ENCODE measurements at places on chromosomes 13 and 19. TPM values are rescaled to one million over a fixed set of nuclear protein-coding genes. Genes with fewer than 3 reads are reported as not detected.

Gene DIS3
- total RNA-seq = 17.7 TPM

Gene SLC17A7
- total RNA-seq = 0.46 TPM

DNA sequence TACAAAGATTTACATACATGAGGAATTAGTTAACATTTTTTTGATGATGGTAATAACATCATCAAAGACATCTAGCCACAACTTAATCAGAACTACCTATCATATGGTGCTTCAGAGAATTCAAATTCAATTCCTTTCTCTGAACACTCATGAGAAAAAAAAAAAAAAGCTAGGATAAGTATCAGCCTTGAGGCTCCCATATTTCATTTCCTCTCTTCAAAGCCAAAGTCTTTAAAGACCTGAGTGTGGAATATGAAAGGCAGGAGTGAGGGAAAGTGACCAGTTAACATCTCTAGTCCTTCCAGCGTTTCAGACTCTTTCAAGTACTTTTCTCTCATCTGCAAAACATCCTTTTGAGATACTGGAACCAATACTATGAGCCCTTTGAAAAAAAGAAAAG lies 137.5 kb downstream of the DCLK1 start:
- no peaks in the 10 kb centered on the region for H3K36me3 ChIP-seq
- H3K27me3 ChIP-seq = no peaks in the 10 kb centered on the region
- H3K27ac ChIP-seq = peak overlapping the region; percentile 87
- H3K4me1 ChIP-seq = peaks cover 26% of the 10 kb centered on the region

- no peaks in the 10 kb centered on the region for H3K27me3 ChIP-seq
- peaks cover 21% of the 10 kb centered on the region for H3K4me1 ChIP-seq
- H3K36me3 ChIP-seq = no peaks in the 10 kb centered on the region
Observed at GRCh38 chr13:30337061-30337610, 29.8 kb upstream of the KATNAL1 start.

DNA sequence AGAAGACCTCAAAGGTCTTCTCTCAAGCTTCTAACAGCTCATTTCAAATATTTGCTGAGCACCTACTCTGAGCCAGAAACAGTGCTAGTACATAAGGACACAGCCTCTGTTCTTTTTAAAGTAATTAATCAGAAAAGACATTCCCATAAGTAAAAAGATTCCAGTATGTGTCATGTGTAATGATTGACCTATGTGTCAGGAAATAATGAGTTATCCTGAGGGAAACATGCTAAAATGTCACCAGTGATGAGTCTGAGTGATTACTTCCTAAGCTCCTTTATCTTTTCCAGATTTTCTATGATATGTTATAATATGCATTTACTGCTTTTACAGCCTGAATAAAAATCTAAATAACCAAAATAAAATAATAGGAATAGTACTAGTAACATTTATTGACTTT lies 107.6 kb downstream of the SLC25A15 start:
- no peak overlapping the region for H3K4me3 ChIP-seq
- H3K4me1 ChIP-seq = peaks cover 7% of the 10 kb centered on the region
- no peak overlapping the region for H3K27ac ChIP-seq
- no peaks in the 10 kb centered on the region for H3K27me3 ChIP-seq
- no peaks in the 10 kb centered on the region for H3K36me3 ChIP-seq

GRCh38 chr19:13946414-13946813 lies 5.9 kb upstream of the DCAF15 start:
- no peak overlapping the region for H3K27ac ChIP-seq
- DNase-seq = no peak
- no peaks in the 10 kb centered on the region for H3K27me3 ChIP-seq
- no peak overlapping the region for H3K4me3 ChIP-seq
- H3K4me1 ChIP-seq = peaks cover under 1% of the 10 kb centered on the region

GRCh38 chr19:50567882-50568727 lies at the start of gene LRRC4B:
TSS of gene LRRC4B (minus strand) at chr19:50568435. CDS start at chr19:50548838, 19,597 bp downstream.
- no peak within 1 kb of the TSS for H3K4me3 ChIP-seq
- peaks cover 44% of the 10 kb centered on the region for H3K27me3 ChIP-seq
- H3K36me3 ChIP-seq = no peaks in the 10 kb centered on the region

GRCh38 chr19:35641515-35642151 lies at the start of gene ETV2:
TSS of gene ETV2 (plus strand) at chr19:35641745. CDS start at chr19:35642461, 716 bp downstream.
- no peak within 1 kb of the TSS for H3K27ac ChIP-seq
- H3K36me3 ChIP-seq = peaks cover 18% of the 10 kb centered on the region
- DNase-seq = peak; percentile 50
- H3K27me3 ChIP-seq = no peaks in the 10 kb centered on the region
- H3K4me3 ChIP-seq = no peak within 1 kb of the TSS

Gene KASH5
- total RNA-seq = not detected

DNA sequence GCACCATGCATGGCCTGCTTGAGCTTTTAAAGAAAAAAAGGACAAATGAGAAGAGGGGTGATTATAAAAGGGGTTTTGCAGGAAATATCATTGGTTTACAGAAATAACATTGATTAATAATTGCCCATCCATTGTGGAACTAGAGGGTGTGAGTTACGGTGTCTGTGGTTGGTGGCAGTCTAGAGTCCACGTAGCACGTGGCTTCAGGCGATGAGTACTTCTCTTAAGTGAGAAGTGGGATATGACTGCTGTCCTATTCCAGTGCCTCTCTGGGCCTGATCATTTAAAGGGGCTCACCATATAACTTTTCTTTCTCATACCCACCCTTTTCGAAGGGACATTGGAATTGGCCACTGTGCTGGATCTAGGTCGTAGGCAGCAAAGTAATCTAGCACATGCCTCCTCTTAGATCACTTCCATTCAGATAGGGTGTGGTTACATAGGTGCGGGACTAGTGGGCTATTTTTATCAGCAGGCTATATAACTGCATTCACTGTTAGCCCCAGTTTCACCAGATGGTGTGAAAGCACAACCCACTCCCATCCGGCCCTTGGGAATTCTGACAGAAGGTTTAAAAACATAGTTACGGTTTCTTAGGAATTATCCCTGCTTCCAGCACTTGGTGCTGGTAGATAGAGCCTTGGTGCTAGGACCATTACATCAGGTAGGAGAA lies 19.9 kb downstream of the PPP5C start:
- H3K4me3 ChIP-seq = no peak overlapping the region
- DNase-seq = no peak
- H3K4me1 ChIP-seq = peaks cover 5% of the 10 kb centered on the region
- peaks cover 50% of the 10 kb centered on the region for H3K36me3 ChIP-seq

Gene CYP2A7
- total RNA-seq = not detected

Gene MISP
- not detected for total RNA-seq

Gene PLPP2
- 0.09 TPM for total RNA-seq

GRCh38 chr19:38020311-38020710 lies 113.3 kb downstream of the SIPA1L3 start:
- no peak for DNase-seq
- H3K4me3 ChIP-seq = no peak overlapping the region
- H3K27me3 ChIP-seq = no peaks in the 10 kb centered on the region
- H3K27ac ChIP-seq = no peak overlapping the region

Gene SGCG
- total RNA-seq = 104 TPM

GRCh38 chr13:68417801-68418200 lies 1187.7 kb upstream of the PCDH9 start:
- no peak for DNase-seq
- no peaks in the 10 kb centered on the region for H3K4me1 ChIP-seq
- no peak overlapping the region for H3K27ac ChIP-seq
- no peak overlapping the region for H3K4me3 ChIP-seq
- H3K36me3 ChIP-seq = no peaks in the 10 kb centered on the region

Gene FLT3LG
- 1.7 TPM for total RNA-seq

Gene ZNF699
- total RNA-seq = 3.7 TPM

DNA sequence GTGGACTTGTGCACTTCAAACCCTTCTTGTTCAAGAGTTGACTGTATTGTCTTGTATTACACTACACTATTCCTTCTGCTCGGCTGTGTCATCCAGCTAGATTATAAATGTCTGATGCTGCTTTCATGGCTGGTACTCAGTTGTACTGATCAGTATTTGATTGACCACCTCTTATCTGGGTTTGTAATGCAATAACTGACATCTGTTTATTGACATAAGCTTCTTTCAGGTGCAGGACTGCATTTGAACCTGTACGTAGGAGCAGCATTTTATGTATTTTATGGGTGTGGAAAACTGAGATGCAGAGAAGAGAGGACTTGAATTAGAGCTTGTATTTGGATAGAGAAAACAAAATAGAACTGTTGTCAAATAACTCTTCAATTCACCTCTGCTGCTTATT lies 309.2 kb downstream of the FGF9 start:
- H3K4me1 ChIP-seq = no peaks in the 10 kb centered on the region
- no peaks in the 10 kb centered on the region for H3K27me3 ChIP-seq
- no peak overlapping the region for H3K4me3 ChIP-seq
- H3K36me3 ChIP-seq = no peaks in the 10 kb centered on the region
- H3K27ac ChIP-seq = no peak overlapping the region
- DNase-seq = no peak

GRCh38 chr19:46926170-46927071 lies 65.6 kb downstream of the ARHGAP35 start:
- H3K27me3 ChIP-seq = no peaks in the 10 kb centered on the region
- no peak overlapping the region for H3K4me3 ChIP-seq
- H3K4me1 ChIP-seq = peaks cover 62% of the 10 kb centered on the region
- H3K27ac ChIP-seq = peak overlapping the region; percentile 55
- DNase-seq = no peak

- no peak overlapping the region for H3K4me3 ChIP-seq
- peaks cover 8% of the 10 kb centered on the region for H3K4me1 ChIP-seq
- H3K27me3 ChIP-seq = peaks cover 4% of the 10 kb centered on the region
Observed at GRCh38 chr13:111120422-111120821, 5.3 kb downstream of the ARHGEF7 start.

Gene CADM4
- total RNA-seq = 11.1 TPM

- H3K27me3 ChIP-seq = no peaks in the 10 kb centered on the region
- peaks cover 9% of the 10 kb centered on the region for H3K4me1 ChIP-seq
- no peak for DNase-seq
- no peaks in the 10 kb centered on the region for H3K36me3 ChIP-seq
Observed at GRCh38 chr13:24670961-24671381, 9.2 kb upstream of the ATP12A start.

DNA sequence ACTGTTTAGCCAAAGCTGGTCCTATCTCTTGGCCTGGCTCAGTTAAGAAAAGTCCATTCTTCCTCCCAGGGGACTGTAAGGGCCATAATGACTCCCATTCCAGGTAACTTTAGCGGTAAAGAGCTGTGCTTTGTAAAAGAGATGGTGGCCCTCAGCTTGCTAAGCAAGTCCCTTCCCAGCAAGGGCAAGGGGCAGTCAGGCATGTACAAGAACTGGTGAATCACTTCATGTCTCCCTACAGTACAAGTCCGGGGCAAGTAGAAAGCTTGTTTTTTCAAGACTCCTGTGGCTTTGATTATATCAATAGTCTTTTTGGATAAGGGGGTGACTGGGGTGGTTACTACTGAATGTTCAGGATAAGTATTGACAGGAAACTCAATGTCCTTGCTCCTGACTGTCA lies 88.9 kb downstream of the SLC25A15 start:
- H3K4me3 ChIP-seq = no peak overlapping the region
- H3K36me3 ChIP-seq = no peaks in the 10 kb centered on the region
- no peak overlapping the region for H3K27ac ChIP-seq
- no peaks in the 10 kb centered on the region for H3K27me3 ChIP-seq

DNA sequence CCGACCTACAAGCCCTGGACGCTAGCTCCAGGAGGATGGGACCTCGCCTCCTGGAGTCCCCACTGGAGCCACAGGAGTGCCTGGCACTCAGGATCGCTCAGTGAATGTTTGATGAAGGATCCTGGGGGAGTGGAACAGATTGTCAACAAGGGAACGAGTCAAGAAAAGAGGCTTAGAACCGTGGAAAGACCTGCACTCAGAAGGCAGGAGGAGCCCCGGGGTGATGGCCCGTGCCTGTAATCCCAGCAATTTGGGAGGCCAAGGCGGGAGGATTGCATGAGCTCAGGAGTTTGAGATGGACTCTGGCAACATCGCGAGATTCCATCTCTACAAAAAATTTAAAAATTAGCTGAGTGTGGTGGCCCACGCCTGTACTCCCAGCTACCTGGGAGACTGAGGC lies 38.9 kb downstream of the ATP12A start:
- no peak overlapping the region for H3K27ac ChIP-seq
- H3K36me3 ChIP-seq = no peaks in the 10 kb centered on the region
- H3K4me1 ChIP-seq = no peaks in the 10 kb centered on the region
- no peak overlapping the region for H3K4me3 ChIP-seq

- no peak overlapping the region for H3K4me3 ChIP-seq
- DNase-seq = no peak
- no peaks in the 10 kb centered on the region for H3K36me3 ChIP-seq
- H3K4me1 ChIP-seq = no peaks in the 10 kb centered on the region
- H3K27ac ChIP-seq = no peak overlapping the region
Observed at GRCh38 chr19:3882041-3882384, 1.5 kb downstream of the ATCAY start.

- no peak overlapping the region for H3K27ac ChIP-seq
- no peak for DNase-seq
- no peak overlapping the region for H3K4me3 ChIP-seq
- H3K27me3 ChIP-seq = no peaks in the 10 kb centered on the region
- H3K4me1 ChIP-seq = no peaks in the 10 kb centered on the region
Observed at GRCh38 chr13:99464441-99464949, 36.8 kb upstream of the TM9SF2 start.

DNA sequence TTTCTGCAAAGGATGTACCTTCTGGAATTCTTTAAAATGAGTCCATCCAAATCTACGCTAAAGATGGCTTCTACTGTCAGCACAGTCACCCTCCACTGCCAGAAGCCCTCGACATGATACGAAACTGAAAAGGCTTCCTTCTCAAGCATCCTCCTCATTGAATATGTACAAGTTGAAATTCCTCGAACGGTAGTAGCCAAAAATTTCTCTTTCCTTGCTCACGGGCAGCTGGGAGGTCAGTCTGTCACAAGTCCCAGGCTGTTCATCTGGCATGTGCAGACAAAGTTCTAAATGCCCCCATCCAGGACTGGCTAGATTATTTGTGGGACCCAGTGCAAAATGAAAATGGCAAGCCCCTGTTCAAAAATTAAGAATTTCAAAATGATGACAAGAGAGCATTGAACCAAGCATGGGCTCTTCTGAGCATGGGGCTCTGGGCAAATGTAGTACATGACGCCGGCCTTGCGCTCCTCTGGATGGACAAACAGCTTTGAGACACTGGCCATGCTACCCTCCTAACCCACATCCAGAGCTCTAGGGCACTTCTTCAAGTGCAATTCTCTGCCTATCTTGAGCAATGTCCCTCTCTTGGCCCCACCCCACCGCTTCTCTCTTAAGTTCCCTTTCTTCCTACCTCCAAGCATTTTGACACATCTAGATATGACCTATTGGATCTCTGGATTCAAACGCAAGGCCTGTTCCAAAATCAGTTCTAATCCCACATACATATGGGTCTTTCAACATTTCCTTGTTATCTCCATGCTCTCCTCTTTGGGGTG lies 78.9 kb upstream of the FLT1 start:
- no peak overlapping the region for H3K27ac ChIP-seq
- no peaks in the 10 kb centered on the region for H3K27me3 ChIP-seq
- no peak overlapping the region for H3K4me3 ChIP-seq
- no peak for DNase-seq
- H3K4me1 ChIP-seq = no peaks in the 10 kb centered on the region

GRCh38 chr13:66567899-66568612 lies 662.1 kb downstream of the PCDH9 start:
- H3K27ac ChIP-seq = no peak overlapping the region
- DNase-seq = no peak
- H3K4me3 ChIP-seq = no peak overlapping the region
- no peaks in the 10 kb centered on the region for H3K4me1 ChIP-seq

Data from heart left ventricle (tissue), 16 donors.